ENCODE measurements at places on chromosomes 5 and 9.
A peak's percentile ranks its signal among the peaks of the same experiment; 100 is the strongest.

- ATAC-seq, result no peak
These were observed 92.2 kb downstream of the APBA1 start for GRCh38 chr9:69579760-69580581.

- ATAC-seq, result no peak
These were observed 18.9 kb downstream of the VAV2 start for GRCh38 chr9:133973111-133973790.

DNA sequence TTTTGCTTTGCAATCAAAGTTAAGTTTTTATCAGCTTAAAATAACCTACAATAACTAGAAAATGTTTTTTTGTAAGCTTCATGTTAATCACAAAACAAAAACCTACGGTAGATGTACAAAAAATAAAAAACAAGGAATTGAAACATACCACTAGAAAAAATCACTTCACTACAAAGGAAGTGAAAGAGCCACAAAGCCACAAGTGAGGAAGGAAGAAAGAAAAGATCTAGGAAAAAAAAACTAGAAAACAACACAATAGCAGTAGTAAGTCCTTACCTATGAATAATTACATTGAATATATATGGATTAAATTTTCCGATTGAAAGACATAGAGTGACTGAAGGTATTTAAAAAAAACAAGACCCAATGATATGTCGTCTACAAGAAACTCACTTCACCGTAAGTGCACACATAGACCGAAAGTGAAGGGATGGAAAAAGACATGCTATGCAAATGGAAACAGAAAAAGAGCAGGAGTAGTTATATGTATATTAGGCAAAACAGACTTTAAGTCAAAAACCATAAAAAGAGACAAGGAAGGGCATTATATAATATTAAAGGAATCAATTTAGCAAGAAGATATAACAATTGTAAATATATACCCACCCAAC is 13.4 kb upstream of the ZDHHC21 start:
- no peak for ATAC-seq

DNA sequence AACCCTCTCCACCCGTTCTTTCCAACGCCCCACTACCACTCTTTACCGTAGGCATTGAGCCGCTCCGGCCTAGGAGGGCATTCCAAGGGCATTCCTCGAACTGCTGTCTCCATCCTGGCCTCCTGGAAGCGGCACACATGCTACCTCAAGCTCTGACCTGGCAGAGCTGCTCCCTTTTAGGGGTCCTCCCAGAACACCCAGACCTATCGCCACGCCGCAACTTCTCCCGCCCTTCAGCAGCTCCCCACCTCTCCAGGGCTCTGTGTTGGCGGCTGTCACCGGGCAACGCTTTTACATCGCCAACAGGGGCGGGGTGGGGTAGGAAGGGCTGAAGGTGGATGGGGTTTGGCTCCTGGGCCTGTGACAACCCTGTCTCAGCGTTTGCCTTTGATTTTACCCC is 4.6 kb upstream of the MYORG start:
- ATAC-seq, result no peak

- ATAC-seq, result peak; percentile 100
These were observed 13.9 kb upstream of the RARS1 start for GRCh38 chr5:168472329-168472728.

DNA sequence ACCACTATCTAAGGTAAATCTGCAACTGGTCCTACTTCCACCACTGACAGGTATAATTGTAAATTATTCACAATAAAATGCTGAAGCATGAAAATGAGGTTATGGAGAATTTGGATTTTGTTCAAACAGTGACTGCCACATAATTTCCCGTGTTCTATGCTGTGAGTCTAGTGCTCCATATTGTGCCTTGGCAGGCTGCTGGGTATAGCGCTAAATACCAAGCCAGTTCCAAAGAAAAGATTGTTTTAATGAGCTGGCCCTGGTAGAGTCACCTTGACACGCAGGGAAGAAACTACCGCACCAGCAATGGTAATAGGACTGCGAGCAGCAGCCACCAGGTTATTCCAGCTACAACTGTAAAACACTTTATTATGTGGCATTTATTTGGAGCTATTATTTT is 30.4 kb downstream of the PSMB7 start:
- no peak for ATAC-seq

- ATAC-seq, result no peak
These were observed 289.9 kb upstream of the SLC30A5 start for GRCh38 chr5:68803881-68804319.

DNA sequence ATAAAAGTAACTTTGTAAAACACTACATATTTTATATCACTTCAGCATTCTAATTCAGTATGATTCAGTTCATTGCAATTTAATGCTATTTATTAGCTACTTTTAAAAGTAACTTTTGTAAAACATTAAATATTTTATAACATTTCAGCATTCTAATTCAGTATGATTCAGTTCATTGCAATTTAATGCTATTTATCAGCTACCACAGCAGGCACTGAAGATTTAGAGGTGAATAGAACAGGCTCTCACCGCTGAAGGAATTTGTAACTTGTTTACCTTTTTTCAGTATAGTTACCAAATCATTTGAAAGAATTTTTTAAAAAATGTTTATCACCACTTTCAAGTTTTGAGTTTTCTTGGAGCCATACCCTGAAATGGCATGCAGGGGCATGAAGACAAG is 266.4 kb upstream of the DAB2 start:
- no peak for ATAC-seq

GRCh38 chr9:130107234-130107861 is 53.6 kb downstream of the GPR107 start:
- ATAC-seq, result peak; percentile 88

DNA sequence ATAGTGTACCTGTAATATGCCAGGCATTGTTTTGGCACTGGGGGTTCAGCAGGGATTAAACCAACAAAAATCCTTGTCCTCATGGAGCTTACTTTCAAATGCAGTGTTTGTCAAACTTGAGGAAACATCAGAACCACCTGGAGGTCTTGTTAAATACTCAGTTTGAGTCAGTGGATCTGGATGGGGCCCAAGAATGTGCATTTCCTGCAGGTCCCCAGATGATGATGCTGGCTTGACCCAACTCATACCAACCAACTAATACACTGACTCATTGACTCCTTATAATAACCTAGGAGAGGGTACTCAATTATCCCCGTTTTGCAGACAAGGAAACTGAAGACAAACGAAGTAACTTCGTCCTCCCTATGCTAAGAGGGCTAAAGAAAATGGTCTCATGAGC is 11.3 kb downstream of the WWC1 start:
- ATAC-seq, result no peak

DNA sequence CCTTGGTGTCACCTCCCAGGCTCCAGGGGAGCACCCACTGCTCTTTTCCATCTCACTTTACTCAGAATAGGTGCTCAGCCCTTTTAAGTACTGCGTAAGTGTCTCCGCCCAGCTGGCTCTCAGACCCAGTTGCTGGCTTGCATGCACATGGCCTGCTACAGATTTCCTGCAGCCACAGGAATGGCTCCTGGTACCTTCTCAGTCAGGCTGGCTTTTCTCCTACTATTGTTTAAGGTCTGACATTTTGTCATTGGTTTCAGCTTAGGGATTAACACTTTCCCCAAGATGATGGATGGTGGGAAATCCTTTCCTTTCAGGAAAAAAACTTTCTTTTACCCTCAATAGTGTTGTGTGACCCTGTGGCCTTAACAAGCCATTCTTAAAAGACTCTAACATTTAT is 1652.3 kb upstream of the WWC1 start:
- no peak for ATAC-seq

DNA sequence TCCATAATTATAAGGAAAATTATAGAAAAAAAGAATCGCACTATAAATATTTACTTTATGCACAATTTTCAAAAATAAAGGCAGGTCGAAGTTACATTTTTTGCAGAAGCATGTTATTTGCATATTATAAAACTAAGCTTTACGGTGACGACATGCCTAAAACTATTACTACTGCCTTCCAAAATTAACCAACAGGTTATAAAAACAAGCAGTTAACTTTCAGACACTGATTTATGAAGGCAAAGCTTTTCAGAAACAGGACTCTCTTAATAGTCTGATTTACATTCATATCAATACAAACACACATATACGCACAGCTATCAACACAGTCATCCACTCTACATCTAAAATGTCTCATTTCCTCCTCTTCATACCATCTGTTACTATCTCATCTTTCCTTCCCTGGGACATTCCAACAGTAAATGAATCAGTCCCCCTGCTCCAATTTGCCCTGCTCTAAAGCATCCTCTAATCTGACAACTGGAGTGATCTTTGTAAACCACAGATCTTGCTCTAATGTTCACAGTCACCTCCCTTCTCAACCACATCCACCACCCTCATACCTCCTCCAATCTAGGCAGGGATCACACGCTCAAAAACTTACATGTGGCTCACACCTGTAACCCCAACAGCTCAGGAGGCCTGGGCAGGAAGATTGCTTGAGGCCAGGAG is 21.6 kb downstream of the FBXW11 start:
- ATAC-seq, result peak; percentile 98

- ATAC-seq, result peak; percentile 91
These were observed 28.6 kb upstream of the TNC start for GRCh38 chr9:115146581-115147021.

DNA sequence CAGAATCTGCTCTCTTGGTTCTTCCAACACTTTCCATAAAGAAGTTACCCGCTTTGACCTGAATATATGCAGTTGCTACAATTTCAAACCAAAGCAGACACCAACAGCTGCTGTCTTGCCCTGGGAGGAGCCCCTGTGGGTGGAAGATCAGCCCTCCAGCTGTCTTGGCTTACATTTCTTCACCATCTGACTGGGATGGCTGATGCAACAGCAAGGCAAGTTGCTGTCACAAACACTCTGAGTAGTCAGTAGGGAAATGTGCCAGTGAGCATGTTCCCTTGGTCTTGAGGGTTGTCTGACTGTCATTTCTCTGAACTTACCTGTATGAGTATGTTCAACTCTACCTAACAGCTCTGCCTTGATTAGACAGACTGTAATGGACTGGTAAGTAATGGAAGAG is 152.9 kb downstream of the SGCD start:
- no peak for ATAC-seq

- no peak for ATAC-seq
These were observed 94.5 kb downstream of the F2RL2 start for GRCh38 chr5:76528547-76529331.

- peak; percentile 74 for ATAC-seq
These were observed 6.3 kb downstream of the PDE6A start for GRCh38 chr5:149938279-149938678.

DNA sequence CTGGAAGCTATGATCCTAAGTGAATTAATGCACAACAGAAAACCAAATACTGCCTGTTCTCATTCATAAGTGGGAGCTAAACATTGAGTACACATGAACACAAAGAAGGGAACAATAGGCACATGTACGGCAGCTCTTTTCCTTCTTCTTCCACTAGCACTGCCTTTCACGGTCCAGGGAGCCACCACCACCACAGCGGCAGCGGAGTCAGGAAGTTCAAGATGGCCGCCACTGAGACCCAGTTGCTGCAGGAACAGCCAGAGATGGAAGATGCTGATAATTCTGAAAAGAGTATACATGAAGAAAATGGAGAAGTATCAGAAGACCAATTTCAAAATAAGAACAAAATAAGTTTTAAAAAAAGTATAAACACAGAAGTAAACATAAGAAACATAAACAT is 39.5 kb upstream of the TNFSF15 start:
- ATAC-seq, result no peak

DNA sequence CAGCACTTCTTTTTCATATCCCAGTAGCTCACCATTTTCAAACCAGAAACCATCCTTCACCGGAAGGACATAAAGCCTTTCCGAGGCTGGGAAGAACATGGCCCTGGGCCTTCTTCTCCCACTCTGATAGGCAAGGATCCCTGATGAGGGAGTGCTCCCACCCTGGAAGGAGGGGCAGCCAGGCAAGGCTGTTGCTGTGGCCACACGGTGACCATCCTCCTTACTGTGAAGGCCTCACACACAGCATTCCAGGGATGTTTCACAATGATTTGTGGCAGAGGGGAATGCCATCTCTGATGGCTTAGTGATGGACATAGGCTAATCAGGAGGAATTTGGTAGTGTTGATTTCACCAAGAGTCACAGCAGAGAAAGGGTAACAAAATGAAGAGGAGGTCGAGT is 130.7 kb downstream of the ADAMTS12 start:
- no peak for ATAC-seq

Measured in SK-N-SH treated with all-trans-retinoic acid at 6 μM for 48 hours (cell line).